IPS DF 19.7 (cell line): ENCODE measurements at places on chromosomes 16 and 17.

DNA sequence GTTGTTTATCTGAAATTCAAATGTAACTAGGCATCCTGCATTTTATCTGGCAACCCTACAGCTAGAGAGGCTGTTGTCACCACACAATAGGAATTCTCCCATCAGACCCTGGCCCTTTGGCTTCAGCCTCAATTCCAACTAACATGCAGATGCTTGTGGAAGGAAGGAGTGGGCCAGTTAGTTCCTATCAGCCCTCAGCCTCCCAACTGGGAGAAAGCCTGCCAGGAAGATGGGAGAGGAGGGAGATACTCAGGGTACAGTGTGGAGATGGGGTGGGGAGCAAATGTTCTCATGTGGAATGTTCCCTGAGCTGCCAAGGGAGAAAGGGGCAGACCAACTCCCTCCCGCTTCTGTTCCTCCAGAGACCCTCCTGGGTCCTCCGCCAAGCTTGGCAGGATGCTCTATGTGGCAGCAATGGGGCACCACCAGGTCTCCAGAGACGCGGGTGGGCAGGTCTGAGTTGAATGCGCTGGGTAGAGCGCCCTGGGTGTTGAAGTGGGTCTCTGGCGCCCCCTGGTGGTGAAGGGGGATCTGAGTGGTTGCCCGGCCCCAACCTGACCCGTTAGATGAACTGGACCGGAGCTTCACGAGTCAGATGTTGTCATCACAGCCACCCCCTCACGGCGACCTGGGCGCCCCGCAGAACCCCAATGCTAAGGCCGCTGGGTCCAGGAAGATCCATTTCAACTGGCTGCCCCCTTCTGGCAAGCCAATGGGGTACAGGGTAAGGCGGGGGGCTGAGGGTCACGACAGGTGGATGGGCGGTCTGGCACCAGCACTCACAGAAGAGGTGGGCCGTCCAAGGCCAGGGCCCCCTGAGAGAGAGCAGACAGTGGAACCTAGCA is 15.2 kb downstream of the GALK1 start:
- DNase-seq, result no peak

GRCh38 chr17:19001907-19002590 is 2.5 kb downstream of the FAM83G start:
- no peak for DNase-seq

DNA sequence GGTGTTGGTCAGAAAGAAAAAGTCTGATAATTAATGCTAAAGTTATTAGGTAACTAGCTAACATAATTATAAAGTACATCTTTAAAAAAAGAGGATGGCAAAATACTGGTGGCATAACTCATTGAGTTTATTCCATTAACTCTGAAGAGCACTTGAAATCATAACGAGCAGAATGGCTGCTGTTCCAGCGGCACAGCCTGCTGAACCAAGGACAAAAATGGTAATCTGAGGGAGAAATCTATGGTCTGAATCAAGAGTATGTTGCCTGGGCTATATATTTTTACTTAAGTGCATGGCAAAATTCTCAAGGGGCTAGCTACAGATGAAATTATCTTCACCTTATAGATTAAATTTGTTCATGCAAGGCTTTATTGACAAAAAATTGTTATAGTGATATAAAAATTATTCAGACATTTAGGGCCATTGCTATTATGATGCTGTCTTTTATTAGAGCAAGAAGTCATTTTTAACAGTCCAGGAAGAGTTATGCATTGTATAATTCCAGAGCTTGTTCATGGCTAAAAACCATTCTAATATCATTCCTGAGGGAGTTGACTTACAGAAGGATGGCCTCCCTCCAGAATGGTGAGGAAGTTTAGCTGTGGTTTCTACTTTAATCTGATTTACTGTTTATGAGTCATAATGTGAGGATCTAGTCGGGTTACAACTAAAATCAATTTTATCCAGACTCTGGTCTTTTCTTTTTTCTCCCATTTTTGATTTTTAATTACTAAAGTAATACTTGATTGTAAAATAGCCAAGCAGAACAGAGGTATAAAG is 41.4 kb upstream of the ANKFN1 start:
- DNase-seq, result no peak

DNA sequence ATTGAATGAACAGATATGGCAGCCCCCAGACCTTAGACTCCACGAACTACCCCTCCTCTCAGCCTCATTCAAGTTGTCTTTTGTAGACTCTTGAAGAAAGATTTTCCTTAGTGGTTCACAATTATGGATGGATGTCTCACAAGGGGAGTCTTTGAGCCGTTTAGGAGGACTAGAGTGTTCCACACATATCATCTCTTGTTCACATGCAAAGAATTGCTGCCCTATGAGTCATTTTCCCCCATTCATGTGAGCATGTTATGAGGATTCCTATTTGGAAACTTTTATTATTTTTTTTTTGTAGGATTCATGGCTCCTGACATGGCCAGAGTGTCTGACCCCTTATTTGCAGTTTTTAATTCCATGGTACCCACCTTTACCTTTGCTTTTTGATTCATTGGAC is 237.1 kb downstream of the SHISA9 start:
- no peak for DNase-seq

- no peak for DNase-seq
Measured at GRCh38 chr17:16473044-16474011, 18.7 kb downstream of the LRRC75A start.
